ENCODE measurements at places on chromosomes 13 and 19.

GRCh38 chr13:46637213-46637612 is 84.2 kb downstream of the LRCH1 start:
- DNase-seq: no peak

- no peak for DNase-seq
Measured at GRCh38 chr19:54573330-54573872, at the start of gene LILRA2. TSS of gene LILRA2 (plus strand) at chr19:54573790. CDS start at chr19:54573879, 89 bp downstream.

GRCh38 chr13:80374901-80375300 is 34.0 kb upstream of the SPRY2 start:
- DNase-seq: no peak

- DNase-seq: no peak
Measured at GRCh38 chr19:49160450-49161189, 3.0 kb downstream of the TRPM4 start.

GRCh38 chr13:33228648-33229445 is 56.7 kb downstream of the STARD13 start:
- DNase-seq: peak; percentile 82

GRCh38 chr13:62092536-62092935 is 676.9 kb upstream of the PCDH20 start:
- no peak for DNase-seq

GRCh38 chr13:49183672-49184325 is 36.3 kb upstream of the MLNR start:
- DNase-seq: no peak

DNA sequence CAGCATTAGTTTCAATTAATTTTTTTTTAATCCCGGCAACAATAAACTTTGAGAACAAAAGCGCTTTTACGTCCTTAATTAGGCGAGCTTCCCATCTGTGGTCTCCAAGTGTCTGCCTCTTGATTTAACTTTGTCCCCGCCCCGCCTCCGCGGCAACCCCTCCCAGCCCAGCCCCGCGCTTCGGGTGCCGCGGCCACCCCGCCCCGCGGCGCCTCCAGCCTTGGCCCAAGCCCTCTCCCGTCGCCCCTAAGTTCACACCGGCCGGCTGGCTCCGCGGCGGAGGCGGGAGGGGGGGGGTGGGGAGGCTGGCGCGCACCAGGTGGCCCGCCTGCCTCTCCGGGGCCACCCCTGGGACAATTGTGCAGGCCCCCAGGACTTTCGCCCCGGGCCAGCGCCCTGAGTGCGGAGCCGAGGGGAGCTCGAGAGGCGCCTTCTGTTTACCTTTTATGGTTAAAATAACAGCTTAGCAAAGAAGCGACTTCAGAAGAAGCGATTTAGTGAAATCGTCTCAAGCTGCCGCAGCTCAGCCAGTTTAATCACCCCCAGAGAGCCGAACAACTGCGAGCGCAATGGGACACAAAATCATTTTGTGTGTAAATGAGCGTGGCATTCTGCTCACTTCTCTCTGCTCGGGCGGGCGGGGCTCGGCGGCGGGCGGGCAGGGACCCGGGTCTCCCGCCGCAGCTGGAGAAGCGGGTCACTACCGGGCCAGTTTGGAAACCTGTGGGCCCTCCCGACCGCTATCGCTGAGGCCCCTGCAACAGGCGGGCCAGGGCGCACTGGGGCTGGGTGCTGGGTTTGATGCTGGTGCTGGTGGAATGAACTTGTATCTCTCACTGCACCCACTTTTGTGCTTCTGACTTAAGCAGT is 1.4 kb downstream of the KCTD15 start:
- peak; percentile 33 for DNase-seq

- no peak for DNase-seq
Measured at GRCh38 chr19:2120821-2121220, 24.1 kb downstream of the IZUMO4 start.

- no peak for DNase-seq
Measured at GRCh38 chr19:17302391-17303166, 646 bp downstream of the ABHD8 start.

Data from AG10803 (cell line).